Effector memory CD4-positive, alpha-beta T cell (primary cell): ENCODE measurements at places on chromosomes 3 and 15.

- no peaks in the 10 kb centered on the region for H3K36me3 ChIP-seq
- H3K27ac ChIP-seq, result no peak overlapping the region
- DNase-seq, result no peak
- no peaks in the 10 kb centered on the region for H3K4me1 ChIP-seq
- no peaks in the 10 kb centered on the region for H3K27me3 ChIP-seq
These were observed 57.7 kb downstream of the PRTG start for GRCh38 chr15:55685286-55685685.

DNA sequence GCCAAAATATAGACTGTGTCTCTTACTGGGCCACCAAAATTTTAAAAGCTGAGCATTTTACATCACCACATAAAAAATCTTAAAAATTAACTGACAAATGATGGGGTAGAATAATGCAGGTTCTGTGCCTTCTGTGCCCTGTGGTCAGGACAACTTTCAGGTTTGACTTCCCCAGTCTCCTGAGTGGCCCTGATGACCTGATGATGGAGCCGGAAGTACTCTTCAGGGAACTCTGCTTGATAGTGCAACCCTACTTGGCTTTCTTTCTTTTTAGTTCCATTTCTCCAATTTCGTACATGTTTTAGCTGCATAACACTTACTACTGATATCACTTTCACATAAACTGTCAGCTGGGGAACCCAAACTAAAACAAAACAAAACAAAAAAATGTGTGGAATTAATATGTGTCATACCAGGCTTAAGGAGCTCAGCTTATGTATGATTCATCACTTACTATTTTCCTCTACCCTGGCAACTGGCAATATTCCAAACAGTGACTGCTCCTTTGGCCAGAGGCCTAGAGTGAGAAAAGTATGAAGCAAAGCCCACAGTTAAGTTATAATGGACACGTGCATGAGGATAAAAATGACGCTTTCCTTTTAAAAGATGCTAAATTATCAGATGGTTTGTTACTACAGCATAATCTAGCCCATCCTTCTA lies 194.3 kb downstream of the BCHE start:
- H3K27ac ChIP-seq, result no peak overlapping the region
- no peaks in the 10 kb centered on the region for H3K4me1 ChIP-seq
- no peaks in the 10 kb centered on the region for H3K27me3 ChIP-seq
- H3K36me3 ChIP-seq, result no peaks in the 10 kb centered on the region
- H3K4me3 ChIP-seq, result no peak overlapping the region

- H3K4me1 ChIP-seq, result no peaks in the 10 kb centered on the region
- H3K27me3 ChIP-seq, result no peaks in the 10 kb centered on the region
- H3K4me3 ChIP-seq, result no peak overlapping the region
- DNase-seq, result no peak
- H3K36me3 ChIP-seq, result no peaks in the 10 kb centered on the region
- no peak overlapping the region for H3K27ac ChIP-seq
These were observed 322.5 kb upstream of the CFAP20DC start for GRCh38 chr3:59372346-59372745.

GRCh38 chr3:134652409-134652831 lies 1.6 kb upstream of the KY start:
- no peaks in the 10 kb centered on the region for H3K4me1 ChIP-seq
- no peaks in the 10 kb centered on the region for H3K36me3 ChIP-seq
- H3K27me3 ChIP-seq, result no peaks in the 10 kb centered on the region
- H3K27ac ChIP-seq, result no peak overlapping the region

GRCh38 chr3:194761384-194761783 lies 75.7 kb downstream of the FAM43A start:
- H3K27ac ChIP-seq, result no peak overlapping the region
- H3K4me1 ChIP-seq, result no peaks in the 10 kb centered on the region
- no peak for DNase-seq
- H3K36me3 ChIP-seq, result no peaks in the 10 kb centered on the region

DNA sequence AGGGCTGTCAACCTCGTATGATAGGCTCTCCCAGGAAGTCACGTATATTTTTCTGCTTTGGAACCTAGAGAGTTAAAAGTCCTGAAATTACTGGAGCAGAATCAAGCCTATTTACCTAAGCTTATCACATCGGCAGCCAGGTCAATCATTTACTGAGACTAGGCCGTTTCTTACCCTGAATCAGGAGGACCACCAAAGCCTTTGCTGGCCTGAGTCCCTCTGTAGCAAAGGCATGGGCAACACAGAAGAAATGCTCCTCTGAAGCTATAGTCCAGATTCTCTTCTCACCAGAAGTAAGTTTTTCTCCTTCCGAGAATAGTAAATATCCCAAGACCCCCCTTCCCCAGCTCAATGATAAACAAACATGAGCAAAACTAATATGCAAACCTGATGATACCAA lies 125.9 kb upstream of the PHLDB2 start:
- no peaks in the 10 kb centered on the region for H3K36me3 ChIP-seq
- H3K4me1 ChIP-seq, result no peaks in the 10 kb centered on the region
- no peaks in the 10 kb centered on the region for H3K27me3 ChIP-seq

GRCh38 chr3:127457094-127457475 lies 133.4 kb downstream of the TPRA1 start:
- H3K27me3 ChIP-seq, result peaks cover 41% of the 10 kb centered on the region
- no peak overlapping the region for H3K27ac ChIP-seq
- H3K36me3 ChIP-seq, result no peaks in the 10 kb centered on the region

GRCh38 chr15:58392611-58393161 lies 39.1 kb upstream of the LIPC start:
- no peaks in the 10 kb centered on the region for H3K4me1 ChIP-seq
- no peak for DNase-seq
- H3K4me3 ChIP-seq, result no peak overlapping the region
- no peaks in the 10 kb centered on the region for H3K36me3 ChIP-seq
- H3K27me3 ChIP-seq, result no peaks in the 10 kb centered on the region

DNA sequence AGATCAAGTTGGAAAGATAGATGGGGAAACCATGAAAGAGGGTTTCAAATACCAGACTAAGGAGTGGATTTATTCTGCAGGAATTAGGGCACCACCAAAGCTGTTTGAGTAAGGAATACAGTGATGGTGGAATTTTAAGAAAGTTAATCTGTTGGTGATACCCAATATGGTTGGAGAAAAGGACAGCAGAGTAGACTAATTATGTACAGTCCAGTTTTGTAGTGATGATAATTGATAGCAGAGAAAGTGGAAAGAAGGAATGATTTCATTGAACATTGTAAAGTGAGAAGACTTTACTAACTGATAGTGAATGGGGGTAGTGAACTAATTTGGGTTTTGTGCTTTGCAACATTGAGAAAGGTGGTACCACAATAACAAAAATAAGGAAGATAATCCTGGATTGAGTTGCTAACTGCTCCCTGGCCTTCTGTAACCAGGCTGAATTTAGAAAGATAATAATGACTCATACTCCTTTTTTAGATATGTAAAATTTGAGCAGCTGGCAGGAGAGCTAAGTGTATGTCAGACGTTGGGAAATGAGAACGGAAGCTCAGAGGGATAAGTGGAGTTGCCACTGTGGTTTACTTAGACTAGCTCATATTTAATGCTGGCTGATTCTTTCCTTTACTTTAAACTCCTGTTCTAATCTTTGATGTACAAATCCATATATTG lies 16.9 kb downstream of the TCAIM start:
- no peak for DNase-seq
- peaks cover 23% of the 10 kb centered on the region for H3K36me3 ChIP-seq
- H3K4me1 ChIP-seq, result no peaks in the 10 kb centered on the region
- no peak overlapping the region for H3K4me3 ChIP-seq
- no peaks in the 10 kb centered on the region for H3K27me3 ChIP-seq
- no peak overlapping the region for H3K27ac ChIP-seq

DNA sequence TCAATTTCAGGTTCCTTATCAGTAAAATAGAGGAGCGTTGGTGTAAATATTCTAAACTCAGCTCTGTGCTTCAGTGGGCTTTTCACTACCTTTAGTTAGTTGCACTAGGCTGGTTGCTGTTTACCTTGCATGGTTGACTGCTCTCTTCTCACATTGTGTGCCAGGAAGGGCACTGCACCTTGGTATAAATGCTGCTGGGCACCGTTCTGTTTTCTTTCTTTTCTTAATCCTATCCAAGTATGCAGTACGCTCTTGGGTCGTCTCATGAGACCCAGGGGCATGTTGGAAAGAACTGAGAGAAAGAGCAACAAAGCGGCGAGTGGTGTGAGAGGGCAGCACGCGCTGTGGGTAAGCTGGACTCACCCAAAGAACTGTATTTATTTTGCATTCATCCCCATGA lies 22.4 kb downstream of the KCNMB2 start:
- DNase-seq, result no peak
- H3K4me1 ChIP-seq, result no peaks in the 10 kb centered on the region
- H3K27ac ChIP-seq, result no peak overlapping the region
- H3K4me3 ChIP-seq, result no peak overlapping the region
- no peaks in the 10 kb centered on the region for H3K27me3 ChIP-seq

DNA sequence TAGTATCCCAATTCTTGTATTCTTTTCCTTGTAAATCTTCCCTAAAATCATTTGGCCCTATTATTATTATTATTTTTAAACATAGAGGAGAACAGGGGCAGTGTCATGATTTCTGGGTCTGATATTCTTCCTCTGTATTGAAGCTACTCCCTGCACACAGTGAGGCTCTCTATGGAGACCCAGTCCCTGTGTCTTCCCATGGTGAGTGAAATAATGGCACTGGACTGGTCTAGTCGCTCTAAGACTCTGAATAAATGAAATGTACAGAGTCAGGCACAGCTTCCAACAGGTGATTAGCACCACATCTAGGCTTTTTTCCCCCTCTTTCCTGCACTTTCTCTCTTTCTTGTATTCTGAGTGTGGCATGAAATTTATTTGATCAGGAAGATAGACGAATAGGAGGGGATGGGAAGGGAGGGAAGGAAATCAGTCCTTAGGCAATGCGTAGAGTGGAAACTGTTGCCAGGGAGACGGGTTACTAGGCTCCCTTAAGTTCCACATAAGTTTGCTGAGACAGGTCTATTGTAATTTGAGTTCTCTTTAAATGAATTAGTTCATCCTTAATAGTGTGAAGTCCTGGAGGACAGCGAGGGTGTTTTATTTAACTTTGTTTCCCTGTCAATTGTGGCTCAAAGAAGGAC lies 49.0 kb upstream of the NDN start:
- H3K27me3 ChIP-seq, result no peaks in the 10 kb centered on the region
- H3K4me1 ChIP-seq, result no peaks in the 10 kb centered on the region
- no peak overlapping the region for H3K27ac ChIP-seq
- H3K36me3 ChIP-seq, result no peaks in the 10 kb centered on the region
- no peak for DNase-seq
- no peak overlapping the region for H3K4me3 ChIP-seq

GRCh38 chr3:146308222-146308621 lies 57.3 kb upstream of the PLSCR4 start:
- no peaks in the 10 kb centered on the region for H3K27me3 ChIP-seq
- no peaks in the 10 kb centered on the region for H3K36me3 ChIP-seq
- no peak overlapping the region for H3K27ac ChIP-seq
- H3K4me1 ChIP-seq, result no peaks in the 10 kb centered on the region
- H3K4me3 ChIP-seq, result no peak overlapping the region

- no peak for DNase-seq
- H3K27me3 ChIP-seq, result no peaks in the 10 kb centered on the region
- H3K4me3 ChIP-seq, result no peak overlapping the region
- H3K27ac ChIP-seq, result no peak overlapping the region
- H3K4me1 ChIP-seq, result peaks cover 20% of the 10 kb centered on the region
- no peaks in the 10 kb centered on the region for H3K36me3 ChIP-seq
These were observed 3.5 kb downstream of the NSMCE3 start for GRCh38 chr15:29266052-29266582.

GRCh38 chr3:156389449-156389950 lies 165.4 kb downstream of the SSR3 start:
- no peak overlapping the region for H3K4me3 ChIP-seq
- H3K36me3 ChIP-seq, result no peaks in the 10 kb centered on the region
- no peaks in the 10 kb centered on the region for H3K27me3 ChIP-seq
- no peak for DNase-seq

DNA sequence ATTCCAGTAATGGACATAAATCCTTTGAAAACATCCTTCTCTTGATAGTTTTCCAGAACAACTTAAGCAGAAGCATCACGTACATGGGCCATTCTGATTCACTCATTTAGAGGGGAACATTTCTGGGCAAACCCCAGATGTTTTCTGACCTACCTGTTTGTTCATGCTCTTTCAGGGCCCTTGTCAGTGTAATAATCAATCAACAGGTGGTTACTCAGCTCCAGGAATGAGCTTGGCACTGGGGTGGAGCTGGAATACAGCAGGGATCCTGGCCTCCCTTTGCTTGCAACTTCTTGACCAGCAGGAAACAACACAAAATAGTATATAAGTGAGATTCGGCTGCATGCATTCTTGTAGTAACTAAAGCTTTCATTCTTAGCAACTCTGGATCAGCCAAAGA lies 9.2 kb upstream of the UBE2E1 start:
- no peaks in the 10 kb centered on the region for H3K27me3 ChIP-seq
- no peaks in the 10 kb centered on the region for H3K4me1 ChIP-seq
- H3K4me3 ChIP-seq, result no peak overlapping the region

DNA sequence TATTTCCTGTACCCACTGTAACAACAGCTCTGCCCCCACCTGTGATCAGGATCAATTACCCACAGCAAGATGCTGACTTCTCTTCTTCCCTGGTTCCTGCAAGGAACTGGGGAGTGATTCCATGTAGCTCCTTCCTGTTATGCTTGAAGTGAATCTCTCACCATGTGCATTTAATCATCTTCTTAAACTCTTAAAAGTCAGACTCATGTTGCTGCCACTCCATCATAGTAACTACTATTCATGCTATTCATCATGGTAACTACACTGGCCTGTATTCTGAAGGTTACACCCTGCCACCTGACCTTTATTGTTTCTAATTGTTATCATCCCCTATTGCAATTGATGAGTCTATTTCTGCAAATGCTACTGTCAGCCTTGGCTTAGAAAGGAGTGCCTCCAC lies 89.5 kb downstream of the SUCNR1 start:
- no peak overlapping the region for H3K27ac ChIP-seq
- H3K4me3 ChIP-seq, result no peak overlapping the region
- H3K27me3 ChIP-seq, result no peaks in the 10 kb centered on the region
- no peaks in the 10 kb centered on the region for H3K36me3 ChIP-seq
- H3K4me1 ChIP-seq, result no peaks in the 10 kb centered on the region
